ENCODE measurements at places on chromosomes 13 and 19.

DNA sequence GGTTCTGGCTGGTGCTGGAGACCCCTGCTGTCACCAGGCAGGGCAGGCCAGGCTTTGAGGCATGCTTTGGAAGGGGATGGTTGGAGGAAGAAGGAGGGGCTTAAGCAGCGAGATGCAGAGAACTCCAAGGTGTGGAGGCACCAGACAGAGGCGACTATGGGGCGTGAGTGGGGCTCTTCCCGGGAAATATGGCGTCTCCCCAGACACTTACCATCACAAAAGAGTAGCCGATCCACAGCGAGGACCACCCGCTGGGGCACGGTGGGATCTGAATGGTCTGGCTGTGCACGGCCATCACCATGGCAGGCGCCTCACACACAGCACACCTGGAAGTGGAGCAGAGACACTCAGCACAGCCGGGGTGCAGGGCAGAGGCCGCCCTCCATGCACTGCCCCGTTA lies 151.9 kb downstream of the COL4A1 start:
- DNase-seq, result no peak

DNA sequence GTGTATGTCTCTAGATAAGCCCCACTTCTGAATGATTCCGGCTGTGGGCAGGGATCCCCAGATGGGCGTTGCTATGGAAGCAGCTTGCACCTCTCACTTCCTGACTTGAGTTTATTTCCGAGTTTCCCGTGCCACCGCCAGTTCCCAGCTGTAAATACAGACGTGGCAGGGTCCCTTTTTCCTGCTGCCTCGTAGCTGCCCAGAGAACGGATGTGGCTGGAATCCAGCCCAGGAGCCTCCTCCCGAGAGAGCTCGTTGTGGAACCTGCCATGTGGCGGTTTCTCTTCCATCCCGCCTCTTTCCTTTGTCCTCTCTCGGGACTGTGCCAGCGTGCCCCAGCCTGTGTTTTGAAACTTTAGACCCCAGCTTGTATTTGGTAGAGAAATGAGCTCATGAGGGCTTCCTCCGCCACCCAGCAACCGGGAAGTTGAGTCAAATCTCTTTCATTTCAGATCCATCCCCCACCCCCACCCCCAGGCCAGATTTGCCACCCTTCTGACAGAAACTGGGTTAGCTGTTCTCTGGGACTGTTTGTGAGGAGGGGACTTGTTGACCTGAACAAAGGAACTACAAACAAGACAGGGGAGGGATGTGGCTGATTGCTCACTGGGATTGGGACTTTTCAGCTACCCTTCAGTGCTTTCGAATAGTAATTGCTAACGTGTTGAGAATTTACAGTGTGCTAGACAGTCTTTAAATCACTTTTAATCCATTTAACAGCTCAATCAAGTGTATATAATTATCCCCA lies 96.6 kb downstream of the SIPA1L3 start:
- DNase-seq, result peak; percentile 99

DNA sequence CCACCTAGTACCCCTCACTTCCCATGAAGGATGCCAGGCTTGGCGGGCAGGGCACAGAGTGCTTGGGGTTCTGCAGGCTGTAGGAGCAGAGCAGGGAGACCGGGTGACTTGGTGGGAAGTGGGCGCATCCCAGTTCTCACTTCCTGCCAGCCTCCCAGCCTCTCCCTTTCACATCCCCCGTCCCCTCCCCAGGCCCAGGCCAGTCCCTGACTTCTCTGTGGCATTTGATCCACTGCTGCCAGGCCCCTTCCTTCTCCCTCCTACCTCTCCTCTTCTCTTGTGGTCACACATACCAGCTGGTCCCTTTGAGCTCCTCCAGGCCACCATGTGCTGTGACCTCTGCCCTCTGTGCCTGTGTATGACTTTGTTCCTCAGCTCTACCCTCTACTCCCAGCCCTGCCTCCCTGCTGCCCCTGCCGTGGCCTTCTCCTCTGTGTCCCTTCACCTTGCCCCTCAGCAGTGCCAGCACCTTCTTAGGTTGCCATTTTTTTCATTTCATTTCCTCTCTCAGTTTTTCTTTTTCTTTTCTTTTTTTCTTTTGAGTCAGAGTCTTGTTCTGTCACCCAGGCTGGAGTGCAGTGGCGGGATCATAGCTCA lies 19.5 kb downstream of the MYO1F start:
- DNase-seq, result no peak

GRCh38 chr13:22538400-22538799 lies 642.4 kb upstream of the SGCG start:
- no peak for DNase-seq

- DNase-seq, result no peak
Observed at GRCh38 chr19:11383706-11384048, 437 bp downstream of the EPOR start.

DNA sequence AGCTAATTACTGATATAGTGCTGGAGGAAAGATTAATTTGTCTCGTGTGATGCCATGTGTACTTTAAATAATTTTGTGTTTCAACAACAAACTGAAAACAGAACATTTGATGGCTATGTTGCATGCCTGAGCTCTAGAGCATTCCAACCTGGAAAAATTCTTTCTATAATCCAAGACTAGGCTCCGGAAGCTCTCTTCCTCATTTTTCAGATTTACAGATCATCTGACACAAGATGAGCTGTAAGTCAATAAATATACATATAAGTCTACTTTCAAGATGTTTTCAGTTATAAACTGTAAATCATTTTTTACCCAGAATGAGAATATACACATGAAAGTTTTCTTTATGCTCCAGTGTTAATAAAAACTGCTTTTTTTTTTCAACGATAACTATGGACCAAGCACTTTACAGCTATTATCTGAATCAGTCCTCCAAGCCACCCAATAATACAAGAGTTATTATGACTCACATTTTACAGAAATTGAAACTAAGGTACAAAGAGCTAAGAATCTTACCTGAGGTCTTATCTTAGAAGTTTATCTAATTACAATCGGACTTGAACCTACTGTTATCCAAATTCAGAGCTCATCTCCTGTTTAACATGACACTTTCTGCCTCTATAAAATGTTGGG lies 6.4 kb upstream of the FOXO1 start:
- no peak for DNase-seq

DNA sequence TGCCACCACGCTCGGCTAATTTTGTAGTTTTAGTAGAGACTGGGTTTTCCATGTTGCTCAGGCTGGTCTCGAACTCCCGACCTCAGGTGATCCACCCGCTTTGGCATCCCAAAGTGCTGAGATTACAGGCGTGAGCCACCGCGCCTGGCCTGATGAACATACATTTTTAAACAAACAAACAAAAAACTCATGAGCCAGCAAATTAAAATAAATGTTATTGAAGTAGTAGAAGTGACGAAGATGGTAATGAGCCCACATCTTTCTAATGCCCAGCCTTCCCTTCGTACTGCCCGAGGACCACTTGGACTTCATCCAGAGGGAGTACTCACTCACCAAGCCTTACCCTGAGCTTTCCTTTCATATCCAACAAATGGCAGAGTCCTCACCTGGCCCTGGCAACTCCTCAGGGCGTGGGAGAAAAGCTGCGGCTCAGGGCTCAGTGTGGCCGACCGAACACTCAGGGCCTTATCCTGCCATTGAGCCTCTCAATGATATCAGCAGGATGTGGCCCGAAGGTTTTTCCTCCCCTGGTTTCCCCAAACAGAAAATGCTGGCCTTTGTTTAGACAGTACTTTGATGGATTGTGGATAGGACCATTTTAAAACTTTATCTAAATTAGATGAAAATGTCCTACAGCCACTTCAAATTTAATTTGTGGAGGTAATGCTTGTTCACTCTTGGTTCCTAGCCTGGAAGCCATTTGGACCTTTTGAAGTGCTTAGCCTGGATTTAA lies 22.8 kb upstream of the ABCC4 start:
- DNase-seq, result no peak

GRCh38 chr13:23399347-23399746 lies 34.2 kb downstream of the SACS start:
- DNase-seq, result no peak

GRCh38 chr19:29375429-29376119 lies 150.2 kb upstream of the VSTM2B start:
- no peak for DNase-seq

GRCh38 chr13:43293008-43293407 lies 269.6 kb downstream of the DNAJC15 start:
- DNase-seq, result peak; percentile 53

DNA sequence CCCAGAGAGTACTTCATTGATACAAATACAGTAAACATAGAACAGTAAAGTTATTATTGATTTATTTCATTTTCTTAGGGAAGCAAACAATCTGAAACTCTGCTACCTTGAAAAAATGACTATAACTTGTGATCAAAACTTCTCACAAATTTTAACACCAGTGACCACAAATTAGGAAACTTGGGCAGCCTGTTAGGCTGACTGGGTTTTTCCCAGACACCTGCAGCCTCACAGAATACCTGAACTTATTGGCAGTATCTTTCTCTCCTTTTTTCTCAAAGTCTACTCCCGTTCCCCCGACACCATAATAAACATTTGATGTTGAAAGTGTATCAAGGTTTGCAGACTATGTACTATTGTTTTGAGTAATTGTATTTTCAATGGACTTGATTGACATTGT lies 360.5 kb downstream of the LMO7 start:
- no peak for DNase-seq

DNA sequence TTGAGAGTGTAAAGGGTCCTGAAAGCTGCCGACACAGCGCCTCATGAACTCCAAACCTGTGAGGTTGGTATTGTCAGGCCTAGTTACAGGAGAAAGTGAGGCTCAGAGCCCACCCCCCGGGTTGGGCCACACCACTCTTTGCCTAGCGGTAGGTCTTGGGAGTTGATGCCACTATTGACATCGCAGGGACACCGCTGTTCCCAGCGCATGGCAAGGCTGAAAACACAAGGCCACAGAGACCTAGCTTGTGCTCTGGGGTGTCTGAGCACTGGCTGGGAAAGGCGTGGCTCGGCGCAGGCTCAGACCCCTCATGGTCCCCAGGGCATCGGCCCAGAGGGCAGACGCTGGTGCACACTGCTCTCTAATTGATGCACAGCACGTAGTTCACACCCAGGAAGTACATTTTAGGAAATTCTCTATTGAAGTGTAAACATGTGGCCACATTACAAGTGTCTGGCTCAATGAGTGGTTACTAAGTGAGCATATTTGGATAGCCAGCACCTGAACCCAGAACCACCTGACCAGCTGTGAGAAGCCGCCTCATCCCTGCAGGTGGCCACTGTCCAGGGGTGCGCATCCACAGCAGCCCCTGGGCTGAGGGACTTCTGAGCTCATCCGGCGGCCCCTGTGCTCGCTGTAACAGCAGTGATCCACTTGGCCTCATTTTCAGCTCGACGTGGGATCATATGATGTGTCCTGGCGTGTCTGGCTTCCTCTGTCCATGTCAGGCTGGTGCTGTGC lies 27.3 kb downstream of the UPF1 start:
- DNase-seq, result no peak

DNA sequence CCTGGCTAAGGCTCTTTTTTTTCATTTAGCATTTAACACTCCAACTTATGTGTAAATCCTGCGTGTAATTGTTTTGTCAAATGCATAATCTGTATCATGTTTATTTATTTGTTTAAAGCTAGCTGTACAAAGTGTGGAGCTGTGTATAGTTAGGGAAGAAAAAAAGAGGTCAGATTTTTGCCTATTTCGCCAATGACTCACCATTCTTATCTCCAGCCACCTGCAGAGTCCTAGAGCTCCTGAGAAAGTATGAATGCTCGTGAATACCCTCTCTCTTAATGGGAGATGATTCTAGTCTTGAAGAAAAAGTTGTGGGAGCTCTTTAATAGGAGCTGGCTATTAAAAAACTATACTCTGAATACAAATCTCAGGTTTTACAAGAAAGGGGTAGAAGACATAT lies 778.8 kb upstream of the SLITRK5 start:
- peak; percentile 2 for DNase-seq

DNA sequence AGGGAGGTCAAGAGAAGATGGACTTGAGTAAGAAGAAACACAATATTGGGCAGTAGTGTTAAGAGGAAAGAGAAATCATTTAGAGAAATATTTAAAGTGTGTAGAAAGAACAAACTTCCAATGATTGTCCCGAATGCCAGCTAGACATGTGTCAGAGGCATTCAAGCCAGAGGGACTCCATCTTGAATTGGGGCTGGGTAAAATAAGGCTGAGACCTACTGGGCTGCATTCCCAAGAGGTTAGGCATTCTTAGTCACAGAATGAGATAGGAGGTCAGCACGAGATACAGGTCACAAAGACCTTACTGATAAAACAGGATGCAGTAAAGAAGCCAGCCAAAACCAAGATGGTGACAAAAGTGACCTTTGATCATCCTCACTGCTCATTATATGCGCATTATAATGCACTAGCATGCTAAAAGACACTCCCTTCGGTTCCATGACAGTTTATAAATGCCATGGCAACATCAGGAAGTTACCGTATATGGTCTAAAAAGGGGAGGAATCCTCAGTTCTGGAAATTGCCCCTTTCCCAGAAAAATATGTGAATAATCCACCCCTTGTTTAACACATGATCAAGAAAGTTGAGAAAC lies 127.0 kb upstream of the IPO5 start:
- peak; percentile 2 for DNase-seq

GRCh38 chr13:110590577-110590976 lies 24.8 kb upstream of the NAXD start:
- peak; percentile 15 for DNase-seq

GRCh38 chr13:27362064-27362751 lies 62.2 kb upstream of the GTF3A start:
- DNase-seq, result peak; percentile 77

DNA sequence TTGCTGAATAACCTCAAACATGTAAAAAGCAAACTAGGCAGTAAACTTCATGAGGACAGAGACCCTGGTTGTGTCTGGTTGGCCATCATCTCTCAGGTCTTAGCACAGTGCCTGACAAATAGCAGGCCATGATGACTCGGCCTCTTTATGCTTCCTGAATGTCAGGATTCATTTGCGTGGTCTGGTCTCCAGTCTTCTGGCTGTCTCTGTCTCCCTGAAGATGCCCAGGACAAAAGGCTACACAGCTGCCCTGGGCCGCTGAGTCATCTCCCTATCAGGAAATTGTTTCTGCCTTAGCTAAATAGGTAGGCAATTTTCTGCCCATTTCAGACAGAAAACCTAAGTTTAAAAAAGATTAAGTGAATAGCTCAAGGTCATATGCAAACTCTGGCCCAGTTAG lies 84.1 kb upstream of the FNDC3A start:
- peak; percentile 71 for DNase-seq

GRCh38 chr19:50739914-50740426 lies 16.8 kb downstream of the CLEC11A start:
- DNase-seq, result no peak

DNA sequence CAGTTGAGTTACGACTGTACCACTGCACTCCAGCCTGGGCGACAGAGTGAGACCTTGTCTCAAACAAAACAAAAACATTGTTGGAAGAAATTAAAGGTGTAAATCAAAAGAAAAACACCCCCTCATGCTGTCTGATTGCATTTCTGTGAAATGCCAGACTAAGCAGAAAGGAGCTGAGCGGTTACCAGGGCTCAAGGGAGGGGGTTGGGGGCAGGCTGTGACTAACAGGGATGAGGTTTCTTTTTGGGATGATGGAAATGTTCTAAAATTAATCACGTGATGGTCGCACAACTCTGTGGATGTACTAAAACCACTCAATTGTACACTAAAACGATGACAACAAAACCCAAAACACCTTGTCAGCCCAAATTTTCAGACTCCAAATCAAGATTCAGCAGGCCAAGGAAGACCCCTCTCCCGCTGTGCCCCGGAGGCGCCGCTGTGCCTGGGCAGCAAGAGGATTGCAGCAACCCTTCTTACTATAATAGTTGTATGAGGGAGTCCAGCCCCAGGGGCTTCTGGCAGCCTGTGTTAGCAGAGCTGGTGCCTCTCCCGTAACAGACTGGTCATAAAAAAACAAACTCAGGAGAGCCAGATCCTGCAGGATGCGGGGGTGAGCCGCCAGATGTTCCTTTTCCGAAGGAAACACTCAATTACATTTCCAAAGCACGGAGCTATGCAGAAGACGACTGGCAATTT lies 20.9 kb downstream of the CAPS start:
- DNase-seq, result no peak

GRCh38 chr13:114105521-114106225 lies 26.8 kb downstream of the RASA3 start:
- DNase-seq, result no peak
